ENCODE measurements at places on chromosomes 1 and 21.

- DNase-seq = peak; percentile 70
Measured at GRCh38 chr1:222798116-222798515, 16.7 kb upstream of the DISP1 start.

DNA sequence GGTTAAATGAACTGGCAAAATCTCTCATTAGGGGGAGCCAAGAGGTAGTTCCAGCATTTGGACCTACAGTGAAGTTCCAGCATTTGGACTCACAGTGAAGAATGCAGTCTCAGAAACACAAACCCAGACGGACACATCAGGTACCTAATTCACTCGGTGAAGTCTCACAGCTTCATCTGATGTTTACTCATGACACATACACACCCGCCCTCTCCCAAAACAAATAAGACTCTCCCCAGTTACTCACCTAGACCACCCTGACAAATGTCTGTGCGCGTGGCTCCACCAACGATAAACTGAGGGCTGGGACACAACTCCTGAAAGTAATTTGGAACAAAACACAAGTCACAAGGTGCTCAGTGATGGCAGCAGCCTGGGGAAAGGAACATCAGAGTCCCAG is 11.4 kb downstream of the CAPN8 start:
- DNase-seq = no peak

DNA sequence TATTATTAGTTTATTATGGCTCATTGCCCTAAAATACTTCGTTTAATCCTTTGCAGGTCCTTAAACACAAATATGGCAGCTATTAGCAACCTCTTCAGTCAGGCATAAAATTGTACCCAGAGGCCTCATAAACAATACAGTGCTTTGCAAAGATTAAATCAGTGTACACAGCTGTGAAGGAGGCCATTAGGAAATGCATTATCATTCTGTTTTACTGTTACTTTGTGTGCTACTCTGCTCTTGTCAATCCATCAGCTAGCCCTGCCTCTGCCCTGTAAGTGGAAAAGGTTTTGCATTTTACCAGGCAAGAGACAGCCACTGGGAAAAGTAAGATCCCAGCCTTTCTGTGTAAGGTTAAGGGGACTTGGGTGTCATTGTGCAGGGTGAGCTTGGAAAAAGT is 415.7 kb upstream of the DAB1 start:
- no peak for DNase-seq

DNA sequence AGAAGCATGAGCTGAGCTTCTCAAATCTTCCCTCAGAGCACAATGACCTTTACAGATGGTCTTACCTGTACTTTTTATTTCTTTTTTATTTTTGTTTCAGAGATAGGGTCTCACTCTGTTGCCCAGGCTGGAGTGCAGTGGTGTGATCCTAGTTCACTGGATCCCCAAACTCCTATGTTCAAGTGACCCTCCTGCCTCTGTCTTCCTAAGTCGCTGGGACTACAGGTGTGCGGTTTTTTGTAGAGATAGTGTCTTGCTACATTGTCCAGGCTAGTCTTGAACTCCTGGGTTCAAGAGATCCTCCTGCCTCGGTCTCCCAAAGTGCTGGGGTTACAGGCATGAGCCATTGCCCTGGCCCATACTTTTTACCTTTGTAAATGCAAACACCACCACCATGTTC is 56.0 kb upstream of the LPGAT1 start:
- DNase-seq = no peak

GRCh38 chr1:32761253-32761877 is 55.8 kb downstream of the YARS1 start:
- DNase-seq = peak; percentile 90

DNA sequence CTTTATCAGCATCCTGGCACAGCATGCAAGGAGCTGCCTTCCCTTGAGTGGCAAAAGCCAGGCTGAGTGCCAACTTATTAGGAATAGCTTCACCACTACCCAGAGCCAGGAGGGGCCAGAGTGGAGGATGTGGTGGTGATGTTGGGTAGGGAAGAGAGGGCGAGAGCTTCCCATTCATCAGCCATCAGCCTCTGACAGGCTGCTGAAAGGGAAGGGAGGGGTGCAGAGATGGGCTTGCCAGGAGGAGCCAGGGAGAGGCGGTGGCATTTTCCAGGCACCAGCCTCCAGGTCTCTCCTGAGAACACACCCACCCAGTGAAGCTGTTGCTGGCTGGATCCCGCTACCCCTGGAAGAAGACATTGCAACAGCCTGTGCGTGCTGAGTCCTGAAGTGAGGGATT is 168.5 kb downstream of the ACTL8 start:
- no peak for DNase-seq

DNA sequence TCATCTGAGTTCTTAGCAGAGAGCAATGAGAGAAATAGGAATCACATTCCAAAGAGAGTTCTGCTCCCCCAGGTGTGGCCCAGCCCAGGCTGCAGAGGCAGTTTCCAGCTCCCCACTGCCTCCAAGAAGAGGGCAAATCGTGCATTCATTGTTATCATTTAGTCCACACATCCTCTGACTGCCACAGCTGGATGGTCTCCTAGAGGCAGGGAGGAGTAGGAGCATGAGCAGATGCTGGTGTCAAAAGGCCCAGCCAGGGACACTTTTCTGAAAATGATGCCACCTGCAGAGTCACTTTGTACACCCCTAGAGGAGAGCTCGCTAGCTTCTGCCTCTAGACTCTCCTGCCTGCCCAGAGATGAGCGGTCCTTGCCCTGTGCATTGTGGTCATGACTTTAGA is 33.6 kb upstream of the GNPAT start:
- DNase-seq = no peak

- no peak for DNase-seq
Measured at GRCh38 chr1:78224246-78224785, 178.6 kb downstream of the GIPC2 start.

GRCh38 chr1:210363119-210363518 is 34.4 kb downstream of the HHAT start:
- no peak for DNase-seq

DNA sequence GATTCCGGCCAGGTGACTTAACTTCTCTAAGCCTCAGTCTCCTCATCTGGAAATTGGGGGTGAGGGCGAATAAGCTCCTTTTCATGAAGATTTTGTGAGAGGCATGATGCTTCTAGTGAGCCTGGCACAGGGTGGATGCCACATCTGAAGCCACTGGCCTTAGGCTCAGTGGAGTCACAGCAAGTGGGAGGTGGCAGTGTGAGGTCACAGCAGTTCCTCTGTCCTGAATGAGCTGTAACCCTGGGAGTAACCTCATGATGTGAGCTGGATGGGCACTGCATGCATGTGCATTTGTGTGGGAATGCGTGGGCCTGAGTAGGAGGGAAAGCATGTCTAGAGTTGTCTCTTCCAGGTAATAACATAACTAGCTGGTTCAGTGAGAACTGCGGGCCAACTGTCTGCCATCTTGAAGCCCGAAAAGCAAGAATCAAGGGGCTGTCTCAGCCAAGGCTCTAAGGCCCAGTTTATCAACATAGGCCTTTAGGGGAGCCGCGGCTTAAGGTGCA is 27.0 kb upstream of the HTR1D start:
- no peak for DNase-seq

DNA sequence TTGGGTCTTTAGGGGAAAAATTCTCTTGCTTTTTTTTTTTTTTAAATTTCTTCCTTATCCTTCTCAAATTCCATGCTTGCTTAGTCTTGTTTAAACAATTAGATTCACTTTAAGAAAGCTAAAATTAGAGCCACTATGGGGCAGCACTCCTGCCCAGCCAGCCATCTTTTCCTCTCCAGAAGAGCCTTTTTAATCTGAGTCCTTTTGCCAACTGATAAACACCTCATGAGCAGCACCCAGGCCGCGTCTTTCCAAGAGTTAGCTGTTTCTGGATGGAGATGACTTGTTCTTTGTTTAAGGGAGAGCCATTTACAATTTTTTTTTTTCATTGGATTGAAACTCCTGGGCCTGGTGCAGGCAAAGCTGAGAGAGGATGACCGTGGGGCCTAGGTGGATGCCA is 53.3 kb upstream of the TSPAN2 start:
- DNase-seq = peak; percentile 60

GRCh38 chr1:175792136-175792535 is 48.7 kb upstream of the TNR start:
- no peak for DNase-seq

DNA sequence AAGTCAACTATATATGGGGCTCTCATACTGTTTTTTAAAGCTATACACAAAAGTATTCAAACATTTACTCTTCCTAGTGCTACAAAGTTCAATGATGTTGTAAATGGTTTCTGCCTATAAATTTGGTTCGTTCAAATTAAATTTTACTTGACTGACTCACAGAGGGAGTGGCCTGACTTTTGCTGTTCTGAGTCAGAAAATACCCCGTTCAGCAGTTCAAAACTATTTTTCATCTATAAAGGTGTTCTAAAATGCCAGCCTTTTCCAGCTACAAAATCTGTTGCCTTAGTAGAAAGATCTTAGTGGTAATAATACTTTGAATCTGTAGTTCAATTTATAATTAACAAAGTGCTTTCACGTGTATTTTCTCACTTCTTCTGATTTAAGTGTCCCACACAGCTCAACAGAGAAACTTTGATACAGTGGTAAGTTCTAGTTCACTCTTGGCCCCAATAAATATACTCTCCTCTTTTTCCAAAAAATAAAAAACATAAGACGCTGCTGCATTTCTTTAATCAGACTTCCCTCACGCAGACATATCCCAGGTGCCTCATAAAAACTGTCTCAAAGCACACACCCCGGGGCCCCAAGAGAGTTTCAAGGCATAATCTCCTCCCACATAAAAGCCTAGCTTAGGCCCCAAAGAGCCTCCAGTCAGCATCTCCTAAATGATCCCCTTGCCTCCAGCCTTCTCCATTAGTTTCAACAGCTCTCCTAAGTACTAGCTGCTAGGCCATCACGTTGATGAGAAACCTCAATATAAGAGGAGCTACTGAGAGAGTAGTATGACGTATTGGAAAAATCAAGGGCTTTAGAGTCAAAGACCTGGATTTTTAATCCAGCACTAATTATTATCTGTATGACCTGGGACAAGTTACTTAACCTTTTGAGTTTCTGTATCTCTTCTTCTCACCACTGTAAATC is 3.2 kb downstream of the PTP4A2 start:
- DNase-seq = peak; percentile 65

- no peak for DNase-seq
Measured at GRCh38 chr1:32636914-32637645, 13.3 kb downstream of the ZBTB8OS start.

- DNase-seq = no peak
Measured at GRCh38 chr21:34004013-34004938, 69.1 kb upstream of the MRPS6 start.

DNA sequence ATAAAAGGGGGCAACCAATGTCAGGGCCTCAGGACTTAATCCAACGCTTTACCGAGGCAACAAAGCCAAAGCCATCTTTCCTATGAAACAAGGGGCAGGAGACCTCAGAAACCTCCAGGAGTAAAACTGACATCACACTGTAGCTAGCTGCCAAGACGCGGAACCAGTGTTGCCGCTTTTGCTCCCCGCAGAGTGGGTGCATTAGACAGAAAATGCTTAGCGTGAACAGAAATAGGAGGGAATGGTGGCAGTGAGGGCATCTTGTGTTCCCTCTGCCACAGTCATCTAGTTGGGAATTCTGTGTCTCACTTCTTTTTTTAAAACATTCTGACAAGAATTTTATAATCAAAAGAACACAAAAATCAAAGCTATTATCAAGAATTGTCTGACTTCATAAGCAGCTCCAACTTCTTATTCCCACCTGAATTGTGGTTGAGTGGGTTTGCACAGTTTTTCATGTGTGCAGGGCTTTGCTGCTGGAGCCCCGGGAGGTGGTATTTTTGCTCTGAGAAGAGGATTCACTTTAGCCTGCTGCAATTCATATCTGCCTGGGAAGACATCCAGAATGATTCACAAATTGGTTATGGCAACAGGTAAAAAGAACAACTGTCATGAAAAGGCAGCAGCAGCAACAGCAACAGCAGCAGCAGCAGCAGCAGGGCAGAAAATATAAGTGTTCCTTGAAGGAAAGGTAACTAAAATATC is 82.2 kb upstream of the DIRAS3 start:
- no peak for DNase-seq

- DNase-seq = no peak
Measured at GRCh38 chr1:156945881-156946661, 25.6 kb downstream of the LRRC71 start.

- no peak for DNase-seq
Measured at GRCh38 chr21:44428281-44428960, 26.9 kb upstream of the LRRC3 start.

- DNase-seq = peak; percentile 93
Measured at GRCh38 chr1:182616130-182617013, 12.2 kb upstream of the RGS16 start.

GRCh38 chr1:147204080-147204479 is 21.1 kb downstream of the FMO5 start:
- DNase-seq = no peak

- no peak for DNase-seq
Measured at GRCh38 chr1:85116856-85117255, 68.6 kb upstream of the MCOLN3 start.

- no peak for DNase-seq
Measured at GRCh38 chr1:87030740-87031690, 116.6 kb downstream of the HS2ST1 start.

DNA sequence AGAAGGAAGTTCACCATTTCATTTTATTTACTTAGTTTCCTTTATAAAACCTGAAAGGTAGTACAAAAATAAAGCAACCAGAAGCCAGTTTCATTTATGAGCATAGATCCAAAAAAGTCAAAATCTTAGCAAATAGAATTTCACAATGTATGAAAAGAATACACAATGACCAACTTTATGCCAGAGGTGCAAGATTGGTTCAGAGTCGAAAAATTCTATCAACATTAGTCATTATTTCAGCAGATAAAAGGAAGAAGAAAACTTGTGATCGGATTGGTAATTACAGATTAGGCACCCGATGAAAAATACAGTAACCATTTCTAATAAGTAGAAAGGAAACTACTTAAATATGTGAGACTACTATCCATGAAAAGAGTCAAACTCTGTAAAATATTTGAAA is 89.1 kb downstream of the ITSN1 start:
- DNase-seq = peak; percentile 52

DNA sequence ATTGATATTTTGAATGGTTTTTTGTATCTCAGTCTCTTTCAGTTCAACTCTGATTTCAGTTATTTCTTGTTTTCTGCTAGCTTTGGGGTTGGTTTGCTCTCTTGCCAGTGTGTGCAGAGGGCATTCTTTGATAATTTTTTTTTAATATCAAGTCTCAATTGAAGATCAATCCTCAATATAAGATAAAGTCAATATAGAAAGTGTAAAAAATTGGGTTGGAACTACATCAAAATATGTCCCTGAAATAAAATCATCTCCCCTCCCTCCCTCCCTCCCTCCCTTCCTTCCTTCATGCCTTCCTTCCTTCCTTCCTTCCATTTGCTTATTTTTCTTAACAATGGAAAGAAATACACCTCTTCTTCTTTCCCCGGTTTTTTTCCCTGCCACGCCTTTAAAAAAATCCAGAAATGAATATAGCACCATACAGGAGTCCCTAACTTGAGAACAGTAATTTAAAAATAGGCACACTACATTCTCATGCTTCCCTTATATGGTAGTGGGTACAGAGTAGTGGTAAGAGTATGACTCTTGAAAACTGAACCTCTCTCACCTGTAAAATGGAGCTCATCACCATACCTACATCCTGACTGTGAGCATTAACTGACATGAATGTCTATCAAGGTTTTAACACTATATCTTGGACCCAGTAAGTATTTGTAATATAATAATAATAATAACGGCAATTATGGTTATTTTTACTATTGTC is 221.9 kb downstream of the GIPC2 start:
- no peak for DNase-seq

- no peak for DNase-seq
Measured at GRCh38 chr1:177142010-177142409, 22.5 kb downstream of the ASTN1 start.

- no peak for DNase-seq
Measured at GRCh38 chr1:100746542-100746932, 27.0 kb downstream of the VCAM1 start.

- DNase-seq = no peak
Measured at GRCh38 chr1:4053160-4053748, 153.2 kb upstream of the C1orf174 start.

GRCh38 chr1:166691476-166691875 is 147.8 kb upstream of the POGK start:
- DNase-seq = no peak

Measured in choroid plexus epithelial cell (primary cell).